ENCODE measurements at places on chromosomes 16 and 17.

DNA sequence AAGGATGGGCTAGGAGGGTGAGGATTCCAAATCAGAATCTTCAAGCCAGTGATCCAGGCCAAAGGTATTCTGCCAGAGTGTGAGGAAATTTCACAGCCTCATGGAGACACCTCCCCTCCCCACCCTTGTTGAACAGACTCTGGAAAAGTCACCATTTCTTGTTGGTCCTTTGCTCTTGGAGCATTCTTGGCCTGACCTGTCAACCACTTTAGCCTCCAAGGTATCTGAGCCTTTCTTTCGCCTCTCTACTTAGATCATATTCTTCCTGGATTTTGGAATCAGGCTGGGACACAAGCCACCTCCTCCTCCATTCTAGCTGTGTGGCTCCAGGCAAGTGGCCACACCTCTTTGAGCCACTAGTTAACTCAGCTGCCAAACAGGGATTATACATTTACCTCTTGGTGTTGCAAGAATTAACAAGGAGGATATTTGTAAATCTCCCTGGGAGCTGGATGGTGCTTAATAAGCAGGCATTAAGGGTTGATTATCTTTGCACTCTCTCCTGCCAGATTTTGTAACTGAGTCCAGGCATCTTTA is 193.5 kb downstream of the WWOX start:
- DNase-seq, result no peak

- no peak for DNase-seq
Measured at GRCh38 chr17:21132428-21132827, 5.7 kb downstream of the DHRS7B start.

GRCh38 chr16:30793508-30794069 is 6.6 kb upstream of the ZNF629 start:
- no peak for DNase-seq

DNA sequence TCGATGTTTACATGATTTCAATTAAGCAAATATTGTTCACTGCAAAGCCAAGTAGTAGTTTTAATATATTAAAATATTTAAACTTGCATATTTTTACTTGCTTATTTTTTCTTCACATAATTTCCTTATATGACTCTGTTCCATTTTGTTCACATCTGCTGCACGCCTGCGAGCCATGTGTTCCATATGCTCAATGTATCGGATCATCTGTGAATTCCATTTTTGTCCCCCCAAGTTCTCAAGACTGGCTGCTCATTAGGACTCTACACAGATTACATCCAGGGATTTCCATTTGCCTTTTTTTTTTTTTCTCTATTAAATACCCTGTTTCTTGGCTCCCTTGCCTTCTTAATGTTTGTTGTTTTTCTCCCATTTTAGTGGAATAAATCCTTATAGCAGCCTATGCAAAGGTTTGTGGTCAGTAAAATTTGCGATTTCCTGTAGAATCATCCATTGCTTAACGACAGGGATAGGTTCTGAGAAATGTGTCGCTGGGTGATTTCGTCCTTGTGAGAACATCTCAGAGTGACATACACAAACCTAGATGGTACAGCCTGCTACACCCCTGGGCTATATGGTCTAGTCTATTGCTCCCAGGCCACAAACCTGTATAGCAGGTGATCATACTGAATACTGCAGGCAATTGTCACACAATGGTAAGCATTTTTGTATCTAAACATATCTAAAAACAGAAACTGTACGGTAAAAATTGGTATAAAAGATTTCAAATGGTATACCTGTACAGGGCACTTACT is 30.2 kb upstream of the TEKT3 start:
- DNase-seq, result no peak

DNA sequence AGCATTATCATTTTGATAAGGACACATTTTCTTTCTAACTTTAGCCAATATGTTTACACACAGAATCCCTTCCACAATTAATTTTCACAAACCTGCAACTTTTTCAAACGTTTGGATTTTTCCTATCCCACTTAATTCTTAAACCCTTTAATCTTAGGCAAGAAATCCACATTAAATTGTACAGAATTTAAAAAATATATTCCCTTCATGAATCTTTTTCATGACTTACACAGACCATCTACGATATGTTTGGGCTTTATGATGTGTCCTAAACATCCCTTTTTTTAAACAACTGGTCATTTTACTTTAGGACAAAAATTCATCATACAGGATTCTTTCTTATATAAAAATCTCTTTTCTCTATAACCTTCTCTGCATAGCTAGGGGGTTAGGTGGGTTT is 241.5 kb upstream of the CNTNAP4 start:
- no peak for DNase-seq

DNA sequence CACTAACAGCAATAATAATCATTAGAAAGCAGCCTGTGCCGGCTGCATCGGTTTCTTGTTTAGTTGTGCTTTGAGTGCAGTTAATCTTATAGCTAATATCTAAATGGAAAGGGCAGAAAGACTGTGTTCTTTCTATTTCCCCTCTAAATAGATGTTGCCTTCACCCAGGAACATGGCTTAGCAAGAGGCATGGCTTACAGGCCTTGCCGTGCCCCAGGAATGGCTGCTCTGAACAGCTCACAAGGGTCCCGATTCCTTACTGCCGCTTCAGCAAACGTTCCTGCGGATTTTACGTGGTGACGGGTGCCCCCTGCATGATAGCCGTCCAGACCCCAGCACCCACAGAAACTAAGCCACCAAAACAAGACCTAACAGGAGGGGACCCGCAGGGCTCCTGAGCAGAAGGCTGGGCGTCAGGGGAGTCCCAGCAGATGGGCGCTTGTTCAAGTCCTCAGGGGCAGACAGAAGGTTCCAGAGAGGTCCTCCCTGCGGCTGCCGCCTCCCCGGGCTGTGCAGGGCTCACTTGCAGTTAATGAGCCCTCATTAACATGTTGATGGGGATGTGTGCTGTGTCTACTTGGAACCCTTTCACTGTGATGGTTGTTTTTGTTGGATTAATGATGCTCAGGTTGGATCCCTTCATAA is 52.5 kb upstream of the ENPP7 start:
- no peak for DNase-seq

DNA sequence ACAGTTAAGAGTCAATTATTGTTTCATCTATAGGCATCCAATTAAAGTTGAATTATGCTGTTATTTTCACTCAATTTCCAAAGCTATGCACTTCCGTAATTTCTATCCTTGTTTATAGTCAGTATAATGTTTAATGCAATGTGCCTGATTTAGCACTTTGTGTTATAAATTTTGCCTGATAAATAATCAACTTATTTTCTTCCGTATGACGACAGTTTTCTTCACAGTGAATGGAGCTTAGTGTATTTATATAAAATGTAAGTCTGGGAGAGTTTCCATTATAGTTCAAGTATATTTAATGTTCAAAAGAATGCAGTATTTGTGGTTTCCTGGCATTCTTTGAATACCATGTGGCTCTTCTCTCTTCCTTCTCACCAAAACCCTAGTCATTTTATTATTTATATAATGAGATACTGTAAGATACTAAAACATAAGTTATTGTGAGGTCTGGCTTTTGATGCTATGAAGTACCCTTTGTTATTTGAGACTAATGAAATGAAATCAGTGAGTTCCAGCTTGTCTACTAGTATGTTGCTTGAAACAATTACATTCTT is 240.6 kb downstream of the PRKCA start:
- no peak for DNase-seq

GRCh38 chr16:9048302-9048700 is 43.1 kb upstream of the HAPSTR1 start:
- DNase-seq, result no peak

DNA sequence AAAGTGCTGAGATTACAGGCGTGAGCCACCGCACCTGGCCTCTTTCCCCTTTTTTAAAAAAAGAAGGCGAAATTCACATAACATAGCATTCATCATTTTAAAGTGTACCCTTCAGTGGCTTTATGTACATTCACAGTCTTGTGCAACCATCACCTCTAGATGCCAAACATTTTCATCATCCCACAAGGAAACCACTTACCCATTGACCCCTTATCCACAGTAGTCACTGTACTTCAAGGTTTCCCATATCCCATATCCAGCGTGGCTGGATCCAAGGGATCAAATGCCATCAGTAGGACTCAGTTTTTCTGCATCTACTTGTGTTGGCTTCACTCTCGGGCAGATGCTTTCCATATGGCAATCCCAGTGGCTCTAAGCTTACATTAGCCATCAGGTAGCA is 50.3 kb downstream of the BMERB1 start:
- no peak for DNase-seq

- DNase-seq, result no peak
Measured at GRCh38 chr17:80328634-80329380, 68.2 kb downstream of the RNF213 start.

GRCh38 chr16:17501321-17501720 is 30.6 kb upstream of the XYLT1 start:
- DNase-seq, result no peak

DNA sequence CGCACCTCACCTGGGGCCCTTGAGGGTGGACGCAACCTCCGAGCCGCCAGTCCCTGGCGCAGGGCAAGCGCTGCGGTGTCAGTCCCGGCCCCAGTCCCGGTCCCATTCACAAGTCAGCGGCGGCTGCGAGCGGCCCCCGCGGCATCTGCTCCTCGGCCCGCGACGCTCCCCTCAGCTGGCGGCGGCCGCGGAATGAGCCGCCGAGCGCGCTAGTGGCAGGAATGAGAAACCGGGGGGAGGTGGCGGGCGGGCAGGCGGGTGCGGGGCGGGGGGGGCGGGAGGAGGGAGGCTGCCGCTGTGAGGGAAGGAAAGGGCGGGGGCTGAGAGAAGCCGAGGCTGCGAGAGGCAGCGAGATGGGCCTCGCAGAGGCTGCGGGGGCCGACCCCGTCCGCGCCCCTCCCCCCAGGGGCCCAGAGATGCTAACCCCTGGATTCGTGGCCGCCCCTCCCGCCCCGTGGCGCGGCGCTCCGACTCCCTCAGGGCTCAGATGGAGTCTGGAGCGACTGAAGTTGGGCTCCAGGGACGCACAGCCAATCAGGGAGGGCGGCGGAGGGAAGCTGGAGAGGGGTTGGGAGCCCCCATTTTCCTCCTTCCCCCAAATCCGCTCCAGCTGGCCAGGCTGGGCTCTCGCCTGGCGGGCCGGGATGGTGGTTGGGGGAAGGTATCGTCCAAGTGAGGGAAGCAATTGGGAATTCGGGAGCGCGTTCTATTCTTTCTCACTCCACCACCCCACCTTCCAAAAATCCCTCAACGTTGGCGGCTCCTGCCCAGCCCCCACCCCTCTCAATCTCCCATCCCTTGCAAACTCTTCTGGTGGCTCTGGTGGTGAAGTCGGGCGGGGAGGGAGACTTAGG is at the start of gene CDH11:
CDH11 (minus strand) TSS at position 194 of the 854 bp plus-strand sequence. CDS start 117,194 bp downstream, outside the sequence.
- DNase-seq, result no peak

GRCh38 chr17:58331815-58332777 is 3.5 kb upstream of the TSPOAP1 start:
- peak; percentile 72 for DNase-seq

DNA sequence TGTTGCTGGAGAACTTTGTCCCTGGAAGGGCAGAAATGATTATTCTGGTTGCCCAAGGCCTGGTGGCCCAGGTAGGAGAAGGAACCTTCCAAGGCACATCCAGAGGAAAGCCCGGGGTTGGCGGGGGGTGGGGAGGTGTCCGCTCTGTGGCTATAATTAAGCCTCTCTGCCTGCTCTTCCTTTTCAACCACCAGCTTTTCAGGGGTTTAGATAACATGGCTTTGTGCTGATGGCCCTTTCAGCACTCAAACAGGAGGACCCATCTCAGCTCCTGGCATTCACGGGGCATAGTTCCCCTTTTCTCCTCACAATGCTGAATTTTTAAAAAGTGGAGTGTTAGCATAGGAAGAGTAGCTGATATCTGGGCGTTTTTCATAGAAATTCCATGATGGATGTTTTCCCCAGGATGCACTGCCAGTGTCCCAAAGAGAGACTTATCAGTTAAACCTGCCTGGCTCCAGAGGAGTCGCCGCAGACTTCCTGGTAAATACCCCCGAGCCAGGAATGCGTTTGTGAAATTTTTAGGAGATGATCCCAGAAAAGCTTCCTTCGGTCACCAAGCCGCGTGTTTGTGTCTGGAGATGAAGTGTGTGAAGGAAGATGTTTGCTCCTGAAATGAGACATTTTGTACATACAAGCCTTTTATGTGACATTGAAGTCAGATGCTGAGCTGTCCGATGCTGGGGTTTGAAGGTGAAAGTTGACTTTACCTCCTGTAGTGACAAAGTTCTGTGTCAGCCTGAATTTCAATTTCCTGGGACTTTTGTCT is 188.5 kb downstream of the MSI2 start:
- DNase-seq, result no peak

- no peak for DNase-seq
Measured at GRCh38 chr17:62059414-62059813, 5.7 kb downstream of the MED13 start.

DNA sequence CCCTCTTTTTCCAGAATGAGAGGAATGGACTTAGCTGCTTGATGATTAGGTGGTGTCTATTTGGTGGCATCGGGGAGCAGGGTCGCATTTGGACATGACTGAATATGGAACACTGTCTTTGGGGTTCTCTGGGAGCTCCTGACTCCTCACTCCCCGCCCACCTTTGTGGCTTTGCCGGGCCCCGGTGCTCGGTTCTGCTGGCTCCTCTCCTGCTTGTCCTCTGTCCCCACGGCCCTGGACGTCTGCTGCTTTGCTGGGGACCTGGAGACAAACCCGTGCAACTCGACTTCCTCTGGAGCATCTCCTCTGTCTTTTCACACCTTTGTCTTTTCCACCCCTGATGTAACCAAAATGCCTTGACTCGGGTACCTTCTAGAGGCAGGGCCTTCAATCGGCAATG is 135.7 kb downstream of the IRX3 start:
- no peak for DNase-seq

DNA sequence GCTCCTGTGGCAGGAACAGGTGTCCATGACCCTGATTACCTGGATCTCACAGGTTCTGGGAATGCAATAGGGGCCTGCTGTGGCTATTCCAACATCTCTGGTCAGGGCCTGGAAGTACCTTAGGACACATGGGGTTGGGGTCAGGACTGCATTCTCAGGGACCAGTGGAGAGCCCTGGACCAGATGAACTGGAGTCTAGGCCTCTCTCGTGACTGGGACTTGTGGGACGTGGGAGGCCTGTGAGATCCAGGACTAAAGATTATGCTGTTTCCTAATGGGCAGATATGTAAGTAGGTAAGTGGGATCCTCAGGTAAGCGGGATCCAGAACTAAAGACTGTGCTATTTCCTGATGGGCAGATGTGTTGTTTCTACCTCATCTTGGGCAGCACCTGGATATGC is 16.2 kb upstream of the CD300A start:
- no peak for DNase-seq

- DNase-seq, result no peak
Measured at GRCh38 chr16:1184156-1184868, 31.4 kb downstream of the CACNA1H start.

GRCh38 chr17:4249452-4250029 is 14.2 kb downstream of the ANKFY1 start:
- DNase-seq, result no peak

Data from esophagus squamous epithelium (tissue), 5 donors.